NCI-H2081 treated with DMSO at 0.1 percent for 48 hours (cell line): ENCODE measurements at places on chromosomes 6 and 20.

DNA sequence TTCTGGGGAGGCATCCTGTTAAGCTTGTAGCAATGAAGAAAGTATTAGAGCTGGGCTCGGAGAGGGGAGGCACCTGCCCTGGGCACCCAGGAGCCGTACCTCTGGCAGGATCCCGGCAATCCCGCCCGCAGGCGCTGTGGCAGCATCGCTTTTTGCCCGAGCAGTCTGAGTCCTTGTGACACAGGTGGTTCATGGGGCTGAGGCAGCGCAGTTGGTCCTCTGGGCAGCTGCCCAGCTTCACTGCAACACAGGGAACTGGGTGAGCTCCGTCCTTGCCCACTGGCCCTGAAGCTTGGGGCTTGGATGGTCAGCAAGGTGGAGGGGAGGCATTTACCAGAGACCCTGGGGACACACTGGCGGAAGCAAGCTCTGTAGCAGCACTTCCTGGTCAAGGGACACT, 4.7 kb downstream of the WFDC5 start:
- no peak for DNase-seq

- no peak for DNase-seq
Observed at GRCh38 chr6:38134704-38135088, 315.2 kb downstream of the ZFAND3 start.

GRCh38 chr6:147802459-147802858, 294.0 kb downstream of the SAMD5 start:
- DNase-seq, result no peak

GRCh38 chr20:46599227-46599987, 49.0 kb upstream of the OCSTAMP start:
- DNase-seq, result no peak

DNA sequence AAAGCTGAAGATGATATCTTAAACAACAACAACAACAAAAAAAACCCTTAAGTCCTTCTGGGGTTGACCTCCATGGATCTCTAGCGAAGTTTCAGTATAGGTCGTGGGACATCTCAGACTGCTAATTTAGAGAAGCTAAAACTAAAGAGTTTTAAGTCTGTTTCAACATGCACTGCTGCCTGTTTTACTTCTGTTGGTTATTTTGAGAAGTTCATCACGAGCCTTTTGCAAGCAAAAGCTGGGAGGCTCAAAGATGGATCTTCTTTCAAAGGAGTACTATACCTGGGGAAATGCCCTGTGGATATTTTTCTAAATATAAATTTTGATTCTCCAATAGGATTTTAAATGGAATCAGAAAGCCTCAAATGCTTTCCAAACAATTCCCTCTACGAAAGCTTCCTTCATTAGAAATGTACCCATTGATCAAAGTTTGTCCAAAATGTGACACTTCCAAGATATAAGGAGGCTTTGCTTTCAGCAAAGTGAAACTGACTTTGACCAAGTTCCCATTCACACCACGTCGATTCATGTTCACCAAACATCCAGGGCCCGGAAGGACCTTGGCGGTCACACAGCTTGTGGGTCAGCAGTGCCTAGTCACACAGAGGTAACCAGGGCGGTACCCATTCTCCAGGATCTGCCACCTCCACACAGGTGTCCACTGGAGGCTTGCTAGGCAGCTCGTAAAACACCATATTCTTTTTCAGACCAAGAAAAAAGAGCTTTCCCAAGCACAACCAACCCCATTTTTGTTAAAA, 94.7 kb upstream of the QKI start:
- no peak for DNase-seq

DNA sequence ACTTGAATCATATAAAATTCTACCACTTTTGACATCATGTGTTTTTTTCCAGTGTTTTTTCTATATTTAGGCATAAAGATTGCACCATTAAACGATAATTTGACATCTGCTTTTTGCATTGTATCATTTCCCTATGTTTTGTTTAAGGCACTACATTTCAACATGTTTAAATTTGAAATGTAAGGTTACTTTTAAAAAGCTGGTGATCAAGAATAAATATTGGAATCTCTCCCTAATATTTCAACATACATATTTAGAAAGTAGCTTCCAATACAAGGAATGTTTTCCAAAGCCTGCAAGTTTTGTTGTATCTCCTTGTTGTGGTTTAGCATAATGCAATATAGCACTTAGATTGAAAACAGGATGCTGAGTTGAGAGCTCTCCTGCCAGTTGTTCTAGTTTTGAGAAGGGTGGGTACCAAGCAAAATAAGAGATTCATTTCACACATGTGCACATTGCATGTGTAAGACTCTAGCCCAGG, 76.5 kb downstream of the SYNJ2 start:
- no peak for DNase-seq

DNA sequence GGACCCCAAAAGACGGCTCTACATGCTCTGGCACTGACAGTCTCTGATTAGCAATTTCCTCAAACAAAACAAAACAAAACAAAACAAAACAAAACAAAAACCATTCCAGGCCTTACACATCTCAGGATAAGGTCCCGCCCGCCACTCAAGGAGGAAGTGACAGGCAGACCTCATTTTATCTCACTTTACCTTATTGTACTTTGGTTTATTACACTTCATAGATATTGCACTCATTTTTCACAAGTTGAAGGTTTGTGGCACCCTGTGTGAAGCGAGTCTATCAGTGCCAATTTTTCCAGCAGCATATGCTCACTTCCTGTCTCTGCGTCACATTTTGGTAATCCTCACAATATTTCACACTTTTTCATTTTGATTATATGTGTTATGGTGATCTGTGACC, 15.2 kb downstream of the ZBP1 start:
- no peak for DNase-seq

DNA sequence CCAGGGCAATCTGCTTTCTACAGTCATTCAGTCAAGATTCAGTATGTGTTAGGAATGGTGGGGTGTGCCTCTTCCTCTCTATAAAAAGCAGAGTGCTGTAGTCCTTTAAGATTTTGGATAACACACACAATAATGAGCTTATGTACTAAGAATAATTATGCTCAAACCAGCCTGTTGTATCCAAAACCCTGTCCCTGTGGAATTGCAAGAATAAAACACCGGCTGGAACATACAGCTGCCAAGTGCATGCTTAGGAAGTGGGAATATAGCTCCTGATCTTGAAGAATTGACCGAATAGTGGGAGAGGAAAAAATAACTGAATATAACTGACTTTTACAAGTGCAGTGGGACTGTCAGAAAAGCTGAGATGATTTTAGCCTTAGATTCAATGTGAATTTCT, 979 bp upstream of the MOCS1 start:
- DNase-seq, result no peak

- no peak for DNase-seq
Observed at GRCh38 chr20:31740208-31740607, 1.1 kb downstream of the TPX2 start.

GRCh38 chr20:61251529-61252393, at the start of gene CDH4:
Gene CDH4, plus strand, starts transcription at chr20:61252261.
- DNase-seq, result no peak

- DNase-seq, result no peak
Observed at GRCh38 chr20:9062066-9062465, 6.8 kb upstream of the PLCB4 start.

- no peak for DNase-seq
Observed at GRCh38 chr6:105793130-105793529, 293.0 kb upstream of the PRDM1 start.

GRCh38 chr6:3226481-3227362, 731 bp downstream of the TUBB2B start:
- no peak for DNase-seq

- no peak for DNase-seq
Observed at GRCh38 chr6:34230653-34231371, 5.9 kb upstream of the HMGA1 start.

DNA sequence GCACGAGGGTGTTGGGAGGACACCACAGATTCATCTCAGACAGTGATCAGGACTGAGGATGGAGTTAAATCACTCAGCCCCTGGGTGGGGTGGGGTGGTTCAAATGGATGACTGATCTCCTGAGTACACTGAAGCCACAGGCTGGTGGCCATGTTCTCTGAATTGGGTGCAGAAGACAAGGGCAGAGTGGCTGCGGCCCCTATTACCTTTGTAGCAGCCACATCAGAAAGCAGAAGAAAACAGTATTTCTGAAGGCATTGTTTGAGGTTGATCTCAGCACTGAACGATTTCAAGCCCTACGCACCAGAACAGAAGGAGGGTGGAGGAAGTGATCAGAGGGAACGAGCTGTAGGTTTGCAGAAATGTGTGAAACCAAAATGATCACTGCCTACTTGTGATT, 71.6 kb downstream of the SH3BGRL2 start:
- no peak for DNase-seq

DNA sequence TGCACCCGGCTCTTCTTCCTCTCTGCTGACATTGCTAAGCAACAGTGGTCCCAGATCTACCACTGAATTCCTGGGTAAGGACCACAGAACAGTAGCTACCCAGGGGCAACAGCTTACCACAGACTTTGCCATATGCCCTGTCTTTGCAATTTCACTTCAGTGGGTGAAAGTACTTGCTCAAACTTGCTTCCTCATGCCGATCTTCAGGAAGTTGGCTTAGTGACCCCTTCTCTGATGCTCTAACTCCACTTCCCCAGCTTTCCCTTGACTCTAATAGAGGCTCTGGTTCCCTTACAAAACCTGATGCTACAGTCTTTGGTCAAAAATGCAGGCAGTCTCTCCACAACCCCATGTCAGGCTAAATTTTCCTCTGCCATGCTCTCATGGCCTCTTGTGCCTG, 3.3 kb upstream of the TAAR5 start:
- no peak for DNase-seq

GRCh38 chr20:23331450-23332350, 18.9 kb upstream of the NXT1 start:
- DNase-seq, result no peak

GRCh38 chr20:62258499-62259293, 20.4 kb downstream of the OSBPL2 start:
- no peak for DNase-seq

GRCh38 chr6:155980768-155981079, 525.1 kb upstream of the NOX3 start:
- no peak for DNase-seq

DNA sequence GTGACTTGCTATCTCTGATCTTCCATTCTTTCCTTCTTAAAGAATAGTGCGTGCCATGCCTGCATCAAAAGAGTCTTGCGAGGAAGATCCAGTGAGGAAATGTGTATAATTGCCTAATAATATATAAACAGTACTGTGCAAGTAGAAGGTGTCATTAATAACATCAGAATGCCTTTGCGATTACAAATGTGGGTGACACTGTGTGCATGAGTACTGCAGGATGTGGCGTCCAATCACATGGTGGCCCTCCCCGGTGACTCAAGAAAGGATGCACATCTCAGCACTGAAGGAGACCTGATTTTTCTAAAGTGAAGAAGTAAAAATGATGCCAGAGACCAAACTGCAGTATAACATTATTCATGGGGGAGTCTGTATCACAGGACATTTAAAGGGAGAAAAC, 107.5 kb upstream of the EDN1 start:
- DNase-seq, result no peak

DNA sequence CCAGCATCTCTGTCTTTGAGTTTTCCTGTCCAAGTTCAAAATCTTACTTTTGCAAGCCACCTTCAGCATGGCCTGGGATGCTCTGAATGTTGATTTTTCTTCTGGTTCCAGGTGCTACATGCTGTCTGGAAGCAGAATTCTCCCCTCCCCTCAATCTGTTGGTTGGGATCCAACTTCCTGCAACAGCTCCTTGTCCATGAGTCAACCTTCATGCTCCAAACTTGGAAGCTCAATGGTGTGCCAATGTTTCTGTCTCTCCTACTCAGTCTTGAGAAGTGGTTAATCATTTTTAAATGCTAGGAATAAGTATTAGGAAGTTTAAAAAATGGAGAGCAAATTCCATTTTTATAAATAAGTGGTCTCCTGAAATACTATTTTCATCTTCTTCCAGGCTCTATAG, 33.2 kb upstream of the PLEKHG1 start:
- DNase-seq, result no peak

DNA sequence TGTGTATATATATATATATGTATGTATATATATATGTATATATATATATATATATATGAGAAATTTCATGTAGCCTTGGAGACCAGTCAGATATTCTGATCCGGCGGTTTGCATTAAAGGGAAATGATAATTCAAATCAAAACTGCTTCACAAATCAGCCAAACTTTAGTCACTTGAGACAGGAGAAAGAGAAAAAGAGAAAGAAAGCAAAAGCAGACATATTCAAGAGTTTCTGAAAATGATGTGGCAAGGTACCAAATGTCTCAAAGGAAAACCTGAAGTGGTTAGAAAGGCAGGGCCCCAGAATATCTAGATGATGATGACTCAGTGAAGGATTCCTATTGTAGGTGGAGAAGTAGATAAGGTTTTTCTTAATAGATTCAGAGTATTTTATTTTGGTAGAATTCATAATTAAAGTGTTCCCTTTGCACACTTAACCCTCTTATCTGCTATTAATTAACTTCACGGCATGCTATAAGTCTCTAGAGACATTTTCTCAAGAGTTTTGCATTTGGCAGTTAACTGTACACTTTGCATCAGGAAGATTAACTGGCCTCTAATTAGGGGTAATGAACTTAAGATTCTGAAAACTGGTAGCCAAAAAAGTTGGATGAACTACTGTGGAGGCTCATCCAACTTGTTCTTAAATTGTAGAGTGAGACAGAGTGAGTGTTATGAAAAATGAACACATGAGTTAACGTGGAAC, 50.1 kb upstream of the ASF1A start:
- DNase-seq, result no peak
